Colonic mucosa (tissue), 4 donors: ENCODE measurements at places on chromosomes 11 and 22. TPM values are rescaled to one million over a fixed set of nuclear protein-coding genes. Genes with fewer than 3 reads are reported as not detected.

DNA sequence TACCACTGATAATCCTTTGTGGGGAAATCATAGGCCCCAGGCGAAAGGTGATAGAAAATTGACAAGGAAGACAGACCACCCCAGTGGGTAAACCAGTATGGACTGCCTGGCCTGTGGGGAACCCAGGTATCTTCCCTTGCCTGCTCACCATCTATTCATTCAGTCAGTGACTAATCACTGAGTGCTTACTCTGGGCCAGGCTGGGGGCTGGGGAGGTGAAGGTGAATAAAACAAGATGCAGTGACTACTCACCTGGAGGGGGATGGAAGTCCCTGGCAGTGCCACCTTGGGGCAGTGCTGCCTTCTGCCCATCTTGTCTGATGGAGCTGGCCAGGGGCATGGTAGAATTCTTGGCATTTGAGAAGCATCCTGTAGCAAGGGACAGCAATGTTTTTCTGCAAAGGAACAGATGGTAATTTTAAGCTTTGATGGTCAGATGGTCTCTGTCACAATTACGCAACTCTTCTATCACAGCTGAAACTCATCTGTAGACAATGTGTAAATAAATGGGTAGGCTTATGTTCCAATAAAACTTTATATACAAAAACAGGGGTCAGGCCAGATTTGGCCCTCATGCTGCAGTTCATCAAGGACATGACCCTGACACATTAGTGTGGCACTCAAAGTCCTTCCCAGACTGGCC lies 4.6 kb downstream of the ISX start:
- H3K36me3 ChIP-seq: no peaks in the 10 kb centered on the region
- DNase-seq: peak; percentile 23
- no peak overlapping the region for H3K4me3 ChIP-seq
- no peak overlapping the region for H3K27ac ChIP-seq

DNA sequence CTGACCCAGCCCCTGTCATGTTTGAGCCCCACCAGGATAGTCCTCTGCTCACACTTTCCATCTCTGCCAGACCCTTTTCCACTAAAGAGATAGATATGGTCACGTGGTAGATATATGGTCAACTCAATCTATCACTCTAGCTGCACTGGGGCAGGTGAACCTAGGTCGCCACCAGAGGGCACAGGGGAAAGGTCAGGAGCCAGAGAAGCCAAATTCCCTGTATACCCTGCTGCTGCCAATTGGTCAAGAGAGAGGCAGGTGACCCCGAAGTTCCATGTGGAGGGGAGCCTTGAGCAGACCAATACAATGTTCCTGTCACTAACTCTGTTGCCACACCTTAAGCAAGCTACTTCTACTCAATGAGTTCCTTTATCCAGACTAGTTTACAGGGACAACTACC lies 101.1 kb upstream of the GALNT18 start:
- H3K36me3 ChIP-seq: no peaks in the 10 kb centered on the region
- DNase-seq: no peak
- no peaks in the 10 kb centered on the region for H3K27me3 ChIP-seq
- no peak overlapping the region for H3K4me3 ChIP-seq
- H3K27ac ChIP-seq: no peak overlapping the region

Gene OR52I1
- not detected for total RNA-seq

- no peak for DNase-seq
- no peak overlapping the region for H3K4me3 ChIP-seq
- H3K27me3 ChIP-seq: no peaks in the 10 kb centered on the region
- H3K27ac ChIP-seq: peak overlapping the region; percentile 17
- no peaks in the 10 kb centered on the region for H3K4me1 ChIP-seq
Measured at GRCh38 chr11:74636630-74637184, 44.3 kb downstream of the POLD3 start.

DNA sequence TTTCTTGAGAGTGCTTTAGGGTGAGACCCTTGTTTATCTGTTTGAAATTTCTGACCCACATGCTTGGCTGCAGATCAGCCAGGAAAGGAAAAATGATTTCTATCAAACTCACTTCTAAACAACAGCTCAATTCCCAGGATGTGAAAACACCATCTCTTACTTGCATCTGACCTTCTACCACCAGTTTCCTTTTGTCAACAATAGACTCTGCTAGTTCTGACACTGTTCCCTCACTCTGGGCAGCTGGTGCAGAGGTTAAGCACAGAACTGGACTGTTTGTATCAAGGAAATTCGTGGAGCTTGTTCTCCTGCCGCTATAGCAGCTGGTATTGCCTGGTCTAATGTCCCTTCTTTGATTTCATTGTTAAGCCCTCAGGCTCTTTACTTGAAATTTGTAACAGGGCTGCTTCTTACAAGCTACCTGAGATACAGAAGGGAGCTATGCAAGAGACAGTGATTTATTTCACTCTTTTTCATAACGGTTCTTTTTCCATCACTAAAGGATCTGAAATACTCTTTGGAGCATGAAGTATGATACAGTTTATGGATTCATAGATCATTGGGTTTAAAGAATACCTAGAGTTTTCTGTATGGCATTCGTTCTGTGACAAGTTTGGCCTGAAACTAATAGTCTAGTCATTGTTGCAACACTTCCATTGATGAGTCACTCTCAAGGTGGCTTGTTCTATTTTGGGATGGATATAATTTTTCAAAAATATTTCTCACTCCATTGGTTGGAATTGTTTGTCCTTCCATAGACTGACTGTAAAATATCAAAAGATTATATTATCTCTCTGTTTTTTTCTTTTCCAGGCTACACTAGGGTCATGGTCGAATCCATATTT lies 178.2 kb upstream of the ZC3H12C start:
- DNase-seq: no peak
- no peaks in the 10 kb centered on the region for H3K27me3 ChIP-seq
- H3K4me3 ChIP-seq: no peak overlapping the region
- H3K27ac ChIP-seq: no peak overlapping the region

- H3K36me3 ChIP-seq: peaks cover 31% of the 10 kb centered on the region
- H3K27ac ChIP-seq: no peak overlapping the region
- H3K4me3 ChIP-seq: no peak overlapping the region
- DNase-seq: peak; percentile 48
- peaks cover 9% of the 10 kb centered on the region for H3K4me1 ChIP-seq
- no peaks in the 10 kb centered on the region for H3K27me3 ChIP-seq
Measured at GRCh38 chr22:36510966-36511881, 4.4 kb upstream of the FOXRED2 start.

Gene MYBPC3
- 0.42 TPM for total RNA-seq

DNA sequence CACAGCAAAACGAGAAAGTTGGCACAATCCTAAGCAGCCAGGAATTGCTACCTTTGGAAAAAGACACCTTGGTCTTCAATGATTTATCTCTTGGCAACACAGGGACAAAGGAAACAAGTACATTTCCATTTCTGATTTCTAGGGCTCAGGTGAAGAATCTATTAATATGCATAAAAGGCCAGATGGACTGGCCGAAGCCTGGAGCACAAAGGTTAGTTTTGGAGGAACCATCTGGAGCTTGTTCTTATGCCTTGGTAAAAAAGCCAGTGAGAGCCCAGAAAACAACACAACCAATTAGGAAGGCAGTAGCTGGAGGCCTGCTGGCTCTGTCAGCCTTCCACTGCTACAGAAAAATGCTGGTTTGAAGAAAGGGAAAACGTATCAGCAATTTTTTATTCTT lies 713.5 kb upstream of the API5 start:
- no peaks in the 10 kb centered on the region for H3K4me1 ChIP-seq
- no peaks in the 10 kb centered on the region for H3K27me3 ChIP-seq
- DNase-seq: no peak
- H3K36me3 ChIP-seq: no peaks in the 10 kb centered on the region
- H3K4me3 ChIP-seq: no peak overlapping the region
- no peak overlapping the region for H3K27ac ChIP-seq

Gene DEPDC5
- 52.7 TPM for total RNA-seq

- H3K4me1 ChIP-seq: no peaks in the 10 kb centered on the region
- DNase-seq: peak; percentile 63
- H3K27me3 ChIP-seq: no peaks in the 10 kb centered on the region
- H3K36me3 ChIP-seq: no peaks in the 10 kb centered on the region
- peak within 1 kb of the TSS; percentile 81 for H3K4me3 ChIP-seq
Measured at GRCh38 chr11:36594316-36594989, at the start of gene IFTAP. TSS of gene IFTAP (plus strand) at chr11:36594502. CDS start at chr11:36610104, 15,602 bp downstream.

Gene TBX10
- total RNA-seq: 7.8 TPM

Gene ARHGAP8
- total RNA-seq: 38.4 TPM

GRCh38 chr11:34242037-34242625 lies 115.7 kb downstream of the ABTB2 start:
- no peaks in the 10 kb centered on the region for H3K36me3 ChIP-seq
- H3K4me3 ChIP-seq: no peak overlapping the region
- H3K27me3 ChIP-seq: no peaks in the 10 kb centered on the region
